IMR-90 (cell line): ENCODE measurements at places on chromosomes 16 and 17. TPM values are rescaled to one million over a fixed set of nuclear protein-coding genes. Genes with fewer than 3 reads are reported as not detected.

Gene CNTD1
- polyA plus RNA-seq = not detected in 2 replicates

DNA sequence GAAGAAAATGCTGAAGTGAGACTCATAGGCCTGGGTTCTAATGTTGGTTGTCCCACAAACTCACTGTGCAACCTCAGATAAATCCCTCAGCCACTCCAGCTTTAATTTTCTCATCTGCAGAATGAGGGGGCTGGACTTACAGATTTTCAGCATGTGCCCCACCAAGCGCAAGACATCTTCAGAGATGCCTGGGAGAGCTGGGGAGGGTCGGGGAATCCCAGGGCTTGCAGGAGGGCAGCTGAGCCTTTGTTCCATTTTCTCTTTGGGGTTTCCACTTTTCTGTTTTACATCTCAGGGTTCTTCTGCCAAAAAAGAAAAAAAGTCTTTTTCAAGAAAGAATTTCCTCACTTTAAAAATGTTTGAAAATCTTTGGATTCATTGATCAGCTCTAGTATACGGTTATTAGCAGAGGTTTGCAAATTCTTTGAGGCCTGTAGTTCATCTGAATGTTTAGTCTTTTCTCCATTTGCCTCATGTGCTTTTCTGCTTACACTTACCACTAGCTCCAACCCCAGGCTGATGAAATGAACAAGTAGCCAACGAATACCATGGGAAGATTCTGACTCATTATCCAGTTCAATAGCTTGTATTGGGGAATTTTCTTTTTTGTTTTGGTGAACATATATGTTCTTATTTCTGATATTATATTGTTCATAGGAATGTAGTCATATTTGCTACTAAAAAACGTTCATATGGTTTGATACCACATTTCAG, 56.4 kb downstream of the CHD9 start:
- peak; percentile 60 for DNase-seq

DNA sequence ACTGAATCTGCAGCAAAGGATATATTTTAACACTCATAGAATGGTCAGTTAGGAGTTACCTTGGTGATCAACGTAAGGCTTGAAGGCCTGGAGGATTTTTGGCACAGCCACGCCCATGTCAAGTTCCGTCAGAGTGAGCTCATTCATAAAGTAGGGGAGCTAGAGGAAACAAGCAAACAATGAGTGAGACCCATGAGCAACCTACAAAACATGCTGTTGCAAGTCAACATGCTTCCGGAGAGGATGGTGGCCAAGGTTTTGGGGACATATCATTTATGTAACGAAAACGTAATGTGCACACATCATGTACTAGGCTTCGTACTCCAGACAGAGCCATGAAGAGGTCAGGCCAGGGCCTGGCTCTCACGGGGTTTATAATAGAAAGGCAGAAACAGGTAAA, 41.1 kb upstream of the ERN1 start:
- DNase-seq = no peak

- peak; percentile 82 for DNase-seq
Measured at GRCh38 chr16:3980253-3981111, 100.0 kb upstream of the CREBBP start.

GRCh38 chr17:3852561-3852960, 6.5 kb upstream of the NCBP3 start:
- DNase-seq = no peak

GRCh38 chr17:47299239-47299910, 24.4 kb upstream of the EFCAB13 start:
- no peak for DNase-seq

Gene MYH1
- not detected in 2 replicates for polyA plus RNA-seq

Gene GP1BA
- polyA plus RNA-seq = not detected in 2 replicates

Gene KRT39
- polyA plus RNA-seq = 0.15 TPM in 1 of 2 replicates, not detected in the other

Gene PDILT
- polyA plus RNA-seq = not detected in 2 replicates

Gene CCL8
- not detected in 2 replicates for polyA plus RNA-seq

DNA sequence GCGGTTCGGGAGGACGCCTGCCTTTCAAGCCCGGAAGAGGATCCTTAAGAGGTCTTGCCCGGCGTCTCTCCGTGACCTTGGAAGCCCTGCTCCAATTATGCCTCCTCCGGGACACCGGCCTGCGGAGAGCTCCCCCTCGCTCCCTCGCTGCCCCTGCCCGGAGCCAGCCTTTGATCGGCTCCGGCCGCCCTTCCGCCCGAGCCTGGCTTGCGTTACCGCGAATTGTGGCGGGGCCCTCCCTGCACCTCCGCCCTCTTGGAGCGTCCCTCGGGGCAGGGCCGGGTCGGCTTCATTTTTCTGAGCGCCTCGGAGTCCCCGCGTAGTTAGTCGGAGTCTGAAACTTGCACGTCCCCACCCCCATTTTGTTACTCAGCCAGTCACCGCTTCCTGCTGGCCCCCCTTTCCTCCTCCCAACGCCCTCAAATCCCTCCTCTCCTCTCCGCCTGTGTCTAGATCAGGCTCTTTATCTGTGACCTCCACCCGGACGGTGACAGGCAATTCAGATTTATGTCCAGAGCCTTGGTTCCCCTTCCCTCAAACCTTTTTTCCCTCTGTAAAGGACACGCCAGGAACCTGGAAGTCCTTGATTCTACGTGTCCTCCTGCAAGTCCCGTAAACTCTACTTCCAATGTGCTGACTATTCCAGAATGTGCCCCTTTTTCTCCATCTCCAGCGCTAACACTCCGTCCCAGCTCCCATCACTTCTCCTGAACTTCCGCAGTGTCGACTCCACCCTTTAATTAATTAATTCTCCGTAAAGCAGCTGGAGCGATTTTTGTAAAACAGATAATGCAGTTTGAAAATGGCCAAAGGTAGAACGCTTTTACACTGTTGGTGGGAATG, 569 bp upstream of the RABEP2 start:
- DNase-seq = peak; percentile 68
